ENCODE measurements at places on chromosomes 2 and 18.

GRCh38 chr2:215277944-215278343 lies 33.9 kb upstream of the ATIC start:
- no peak for DNase-seq

GRCh38 chr2:142974288-142975024 lies 97.0 kb downstream of the KYNU start:
- DNase-seq: no peak

GRCh38 chr18:24219561-24220317 lies 80.9 kb downstream of the CABYR start:
- no peak for DNase-seq

- DNase-seq: no peak
Measured at GRCh38 chr18:44937960-44938719, 257.5 kb downstream of the SETBP1 start.

GRCh38 chr2:157911750-157912149 lies 35.6 kb upstream of the ACVR1 start:
- no peak for DNase-seq

DNA sequence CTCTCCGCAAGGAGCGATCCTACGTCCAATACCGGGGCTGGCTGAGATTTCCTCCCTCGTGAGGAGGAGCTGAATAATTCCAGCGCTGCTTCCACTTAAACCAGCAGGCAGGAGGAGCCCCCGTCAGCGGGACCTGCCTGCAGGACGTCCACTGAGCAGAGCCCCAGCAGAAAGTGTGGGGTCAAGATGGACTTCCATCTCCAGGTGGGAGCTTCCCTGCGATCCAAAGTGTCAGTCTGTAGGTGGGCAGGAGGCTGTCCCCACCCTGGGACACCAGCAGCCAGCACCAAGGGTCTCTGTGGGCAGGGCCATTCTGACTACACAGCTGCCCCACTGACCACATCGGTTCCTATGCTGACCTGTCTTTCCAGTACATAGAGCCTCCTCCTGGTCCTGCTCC lies 462 bp upstream of the OTOS start:
- DNase-seq: no peak

DNA sequence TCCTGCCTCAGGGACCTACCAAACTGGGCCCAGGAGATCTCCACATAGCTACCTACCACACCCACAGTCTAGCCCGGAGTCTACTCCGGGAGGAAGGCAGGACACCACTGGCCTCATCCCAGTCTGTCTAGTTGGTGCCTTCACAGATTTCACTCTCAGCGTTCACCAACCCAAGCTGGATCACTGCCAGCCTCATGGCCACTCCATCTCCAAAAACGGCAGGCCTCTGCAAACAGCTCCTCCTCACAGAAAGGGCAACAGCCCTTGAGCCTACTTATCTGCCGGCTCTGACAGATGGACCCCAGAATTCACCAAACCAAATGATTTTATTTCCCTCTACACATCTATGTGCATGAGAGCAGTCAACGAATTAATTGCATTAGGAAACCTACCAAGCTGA lies 61.3 kb downstream of the NCKAP5 start:
- no peak for DNase-seq

DNA sequence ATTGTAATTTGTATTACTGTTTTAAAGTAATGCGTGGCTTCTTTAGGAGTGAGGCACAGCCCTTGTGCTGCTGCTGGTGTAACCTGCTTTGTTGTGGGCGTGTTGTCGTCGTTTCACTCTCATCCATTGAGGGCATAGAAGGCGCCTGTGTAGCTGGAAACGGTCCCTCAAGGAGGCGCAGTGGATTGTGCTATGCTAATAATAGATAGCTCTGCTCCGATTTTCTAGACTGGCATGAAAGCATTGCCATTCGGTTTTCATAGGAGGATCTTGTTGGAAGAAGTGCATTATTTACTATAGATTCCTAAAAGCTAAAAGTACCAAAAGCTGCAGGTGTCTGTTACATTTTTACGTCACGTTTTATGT lies 17.9 kb downstream of the RAB12 start:
- no peak for DNase-seq

GRCh38 chr2:126999106-126999756 lies 100.5 kb downstream of the TEX51 start:
- DNase-seq: no peak

GRCh38 chr2:172095905-172096625 lies 6.6 kb downstream of the DLX2 start:
- no peak for DNase-seq

DNA sequence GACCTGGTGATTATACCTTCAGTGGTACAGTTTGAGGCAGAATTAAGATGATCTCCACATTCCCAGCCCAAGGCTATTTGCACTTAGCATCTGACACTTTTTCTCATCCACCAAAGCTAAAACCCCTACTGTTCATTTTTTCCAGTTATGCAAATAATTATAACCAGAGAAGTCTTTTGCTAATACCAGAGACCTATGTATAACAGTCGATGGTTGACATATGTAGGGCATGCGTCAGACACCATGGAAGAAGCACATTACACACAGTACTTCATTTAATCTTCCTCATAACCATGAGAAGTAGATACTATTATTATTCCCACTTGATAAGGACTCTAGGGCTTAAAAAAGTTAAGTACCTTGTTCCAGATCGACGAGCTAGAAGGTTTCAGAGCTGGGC lies 36.5 kb downstream of the AP1S3 start:
- no peak for DNase-seq

GRCh38 chr2:179020156-179020750 lies 29.7 kb downstream of the CCDC141 start:
- DNase-seq: no peak

DNA sequence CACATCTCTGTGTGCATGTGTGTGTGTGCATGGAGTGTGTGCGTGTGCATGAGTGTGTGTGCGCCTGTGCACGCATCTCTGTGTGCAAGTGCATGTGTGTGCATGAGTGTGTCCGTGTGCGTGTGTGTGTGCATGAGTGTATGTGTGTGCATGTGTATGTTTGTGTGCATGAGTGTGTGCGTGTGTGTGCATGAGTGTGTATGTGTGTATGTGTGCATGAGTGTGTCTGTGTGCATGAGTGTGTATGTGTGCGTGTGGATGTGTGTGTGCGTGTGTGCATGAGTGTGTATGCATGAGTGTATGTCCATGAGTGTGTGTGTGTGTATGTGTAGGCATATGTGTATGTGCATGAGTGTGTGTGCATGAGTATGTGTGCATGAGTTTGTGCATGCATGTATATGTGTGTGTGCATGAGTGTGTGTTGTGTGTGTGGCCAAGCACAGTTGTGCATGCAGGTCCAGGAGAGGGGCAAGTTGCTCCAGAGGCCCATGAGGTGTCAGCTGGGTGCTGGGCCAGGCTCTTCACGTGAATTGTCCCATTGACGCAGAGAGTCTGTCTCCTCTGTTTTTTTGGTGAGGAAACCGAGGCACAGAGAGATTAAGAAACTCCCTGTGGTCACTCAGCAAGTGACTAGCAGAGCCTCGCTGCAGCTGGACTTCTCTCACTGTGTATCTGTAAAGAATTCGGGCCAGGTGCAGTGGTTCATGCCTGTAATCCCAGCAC lies 75.5 kb downstream of the ASB1 start:
- DNase-seq: no peak

DNA sequence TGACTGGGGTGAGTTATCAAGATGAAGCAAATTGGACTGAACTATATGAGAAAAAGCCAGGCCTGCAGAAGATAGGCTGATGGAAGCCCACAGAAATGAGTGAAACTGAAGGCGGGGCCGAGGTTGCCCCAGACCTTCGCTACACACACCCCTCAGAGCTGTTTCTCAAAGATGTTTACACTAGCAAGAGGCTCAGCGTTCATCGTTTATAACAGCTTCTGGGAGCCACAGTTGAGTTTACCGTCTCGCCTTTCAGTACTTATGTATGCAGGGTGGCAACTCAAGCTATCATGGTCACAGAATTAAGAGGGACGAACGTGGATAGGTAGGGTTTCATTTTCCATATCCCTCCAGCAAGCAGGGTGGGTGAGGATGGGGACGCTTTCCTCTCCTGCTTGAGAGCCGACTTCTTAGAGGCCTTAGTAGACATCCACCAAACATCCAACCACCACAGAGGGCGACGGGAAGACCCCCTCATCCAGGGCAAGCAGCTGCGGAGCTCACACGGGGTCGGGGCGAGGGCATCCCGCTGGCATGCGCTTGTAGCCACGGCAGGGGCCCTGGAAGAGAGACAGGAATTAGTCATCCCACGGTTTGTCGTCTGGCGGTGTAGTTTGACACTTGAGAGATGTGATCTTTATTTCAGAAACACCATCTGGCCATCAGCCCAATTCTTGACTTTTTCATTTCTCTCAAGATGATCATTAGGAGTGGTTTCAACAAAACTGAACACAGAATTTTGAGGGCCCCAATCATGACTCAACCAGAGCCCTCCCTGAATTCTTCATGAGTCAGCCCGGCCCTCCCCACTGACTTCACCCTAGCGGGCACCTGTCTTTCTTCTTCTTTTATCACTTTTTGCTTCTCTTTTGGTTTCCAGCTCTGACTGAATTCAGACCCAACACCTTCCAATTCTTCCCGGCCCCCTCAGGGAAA lies 109.1 kb upstream of the CTDP1 start:
- DNase-seq: no peak

GRCh38 chr2:26970928-26971627 lies 641 bp downstream of the MAPRE3 start:
- DNase-seq: peak; percentile 7

- DNase-seq: peak; percentile 48
Measured at GRCh38 chr2:67054728-67055127, 342.4 kb upstream of the ETAA1 start.

- DNase-seq: no peak
Measured at GRCh38 chr2:242040681-242041080, 171.2 kb downstream of the RTP5 start.

GRCh38 chr2:161122772-161123530 lies 37.3 kb upstream of the TANK start:
- DNase-seq: no peak

GRCh38 chr2:69453475-69454129 lies 16.4 kb upstream of the NFU1 start:
- DNase-seq: no peak

DNA sequence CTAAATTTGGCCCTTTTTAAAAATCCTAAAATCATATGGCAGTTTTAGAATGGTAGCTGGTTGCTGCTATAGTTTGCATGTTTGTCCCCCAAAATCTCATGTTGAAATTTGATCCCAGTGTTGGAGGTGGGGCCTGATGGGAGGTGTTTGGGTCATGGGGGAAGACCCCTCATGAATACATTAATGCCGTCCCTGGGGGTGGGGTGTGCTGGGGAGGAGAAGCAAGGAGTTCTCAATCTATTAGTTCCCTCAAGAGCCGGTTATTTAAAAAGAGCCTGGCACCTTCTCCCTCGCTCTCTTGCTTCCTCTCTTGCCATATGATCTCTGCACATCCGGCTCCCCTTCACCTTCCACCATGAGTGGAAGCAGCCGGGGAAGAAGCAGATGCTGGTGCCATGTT lies 20.8 kb downstream of the GPATCH11 start:
- no peak for DNase-seq

DNA sequence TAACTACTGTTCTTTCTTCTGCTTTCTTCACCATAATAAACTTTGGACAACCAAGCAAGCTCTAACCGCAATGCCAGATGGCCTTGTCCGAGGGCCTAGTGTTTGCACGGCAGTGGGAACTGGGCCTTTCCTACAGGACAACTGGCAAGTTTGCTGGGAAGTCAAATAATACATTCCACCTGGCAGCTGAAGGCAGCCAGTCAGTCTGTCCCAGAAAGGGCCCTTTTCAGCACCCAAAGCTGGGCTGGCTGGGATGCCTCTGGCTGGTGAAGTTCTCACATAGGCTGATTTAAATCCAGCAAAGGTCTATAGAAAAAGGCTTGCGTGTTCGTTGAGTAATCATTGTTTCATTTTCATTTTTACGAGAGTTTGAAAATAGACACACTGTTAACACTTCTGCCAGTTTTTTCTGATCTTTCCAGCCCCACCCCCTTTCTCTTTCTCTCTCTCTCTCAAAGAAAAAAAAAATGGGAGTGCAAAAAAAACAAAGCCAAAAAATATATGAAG lies 110.0 kb upstream of the EPAS1 start:
- DNase-seq: no peak

- no peak for DNase-seq
Measured at GRCh38 chr2:238498188-238498587, 71.5 kb downstream of the ASB1 start.

- DNase-seq: no peak
Measured at GRCh38 chr2:238569507-238570195, 142.9 kb downstream of the ASB1 start.

DNA sequence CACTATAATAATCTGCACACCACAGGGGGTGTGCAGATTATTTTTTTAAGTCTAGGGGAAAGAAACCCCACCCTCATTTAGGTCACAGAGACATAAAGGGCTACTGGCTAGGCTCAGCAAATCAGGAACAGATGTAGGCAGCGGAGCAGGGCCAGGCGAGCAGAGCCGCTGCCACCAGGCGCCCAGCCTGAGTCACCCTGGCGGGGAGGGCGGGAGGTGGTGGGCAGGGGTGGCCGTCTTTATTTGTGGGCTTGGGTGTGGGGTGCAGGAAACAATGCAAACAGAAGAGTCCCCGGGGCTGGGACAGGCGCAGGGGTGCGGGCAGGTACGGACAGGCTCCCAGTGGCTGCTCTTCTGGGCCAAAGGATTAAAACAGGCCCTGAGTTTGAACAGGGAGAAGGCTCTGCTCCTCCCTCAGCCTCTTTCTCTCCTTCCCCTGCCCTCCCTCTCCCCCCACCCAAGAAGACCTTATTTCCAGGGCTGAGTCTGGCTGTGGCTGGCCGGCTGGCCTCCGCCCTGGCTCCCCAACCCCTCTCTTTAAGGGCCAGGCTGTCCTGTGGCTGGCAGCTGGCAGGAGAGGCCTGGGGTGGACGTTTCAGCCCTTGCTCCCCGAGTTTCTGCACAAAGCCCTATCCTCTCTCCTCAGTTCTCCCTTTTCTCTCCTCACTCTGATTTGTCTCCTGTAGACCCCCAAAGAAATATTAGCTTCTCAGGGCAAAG lies 142.9 kb upstream of the SMAD2 start:
- DNase-seq: no peak

DNA sequence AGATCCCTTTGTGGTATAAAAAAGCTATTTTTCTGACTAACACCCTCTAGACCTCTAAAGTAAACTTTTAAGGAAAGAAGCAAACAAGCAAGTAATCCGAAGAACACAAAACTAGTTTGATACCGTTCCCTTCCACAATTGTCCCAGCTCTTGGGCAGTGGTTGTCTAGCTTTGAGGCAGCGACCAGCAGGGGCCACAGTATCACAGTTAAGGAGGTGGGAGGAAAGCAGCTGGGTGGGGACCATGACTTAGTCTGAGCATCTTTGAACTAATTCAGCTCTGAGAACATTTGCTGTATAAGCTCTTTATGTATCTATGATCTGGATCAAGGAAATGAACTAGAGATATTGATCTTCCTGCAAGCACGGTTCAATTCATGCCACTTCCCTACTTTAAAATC lies 51.0 kb downstream of the SF3B1 start:
- no peak for DNase-seq

GRCh38 chr18:75752740-75753263 lies 325.3 kb upstream of the SMIM21 start:
- DNase-seq: no peak

DNA sequence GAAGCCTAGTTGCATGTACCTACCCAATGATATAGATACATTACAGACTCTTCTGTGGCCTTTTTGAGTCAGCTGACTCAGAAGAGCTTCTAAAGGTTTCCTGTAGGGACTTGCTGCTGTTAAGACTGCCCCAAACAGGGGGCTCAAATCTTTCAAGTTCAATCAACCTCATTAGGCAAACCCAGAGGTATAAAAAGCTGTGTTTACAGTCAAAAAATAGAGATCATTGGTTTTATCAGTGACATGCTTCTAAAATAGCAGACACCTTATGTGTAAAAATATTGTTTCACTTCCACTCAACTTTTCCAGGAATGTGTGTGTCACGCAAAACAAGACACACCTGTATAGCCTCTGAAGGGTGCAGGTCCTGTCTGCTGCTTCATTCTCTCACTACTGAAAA lies 624.3 kb upstream of the FANCL start:
- no peak for DNase-seq

All from left kidney (tissue), 8 donors.